ENCODE measurements at places on chromosomes 7 and 10. TPM values are rescaled to one million over a fixed set of nuclear protein-coding genes. Genes with fewer than 3 reads are reported as not detected.

The PDSS1 gene
- 2.7 TPM for total RNA-seq

The RBP4 gene
- total RNA-seq = not detected

The GIMAP1 gene
- 21.1 TPM for total RNA-seq

The SEMA4G gene
- 0.98 TPM for total RNA-seq

The DGKI gene
- total RNA-seq = 2.5 TPM

The FKBP6 gene
- total RNA-seq = not detected

The DPP6 gene
- not detected for total RNA-seq

The DNAJC12 gene
- total RNA-seq = 1.3 TPM

The FAM25A gene
- total RNA-seq = not detected

The TRDMT1 gene
- total RNA-seq = 5.1 TPM

The TUBB8 gene
- 0.11 TPM for total RNA-seq

The CYP3A7 gene
- total RNA-seq = not detected

The IDE gene
- 34.9 TPM for total RNA-seq

The ACBD7 gene
- 0.76 TPM for total RNA-seq
